T-helper 9 cell (primary cell): ENCODE measurements at places on chromosomes 16 and 17.

GRCh38 chr16:12453832-12454231 is 349.9 kb downstream of the CPPED1 start:
- DNase-seq = no peak

DNA sequence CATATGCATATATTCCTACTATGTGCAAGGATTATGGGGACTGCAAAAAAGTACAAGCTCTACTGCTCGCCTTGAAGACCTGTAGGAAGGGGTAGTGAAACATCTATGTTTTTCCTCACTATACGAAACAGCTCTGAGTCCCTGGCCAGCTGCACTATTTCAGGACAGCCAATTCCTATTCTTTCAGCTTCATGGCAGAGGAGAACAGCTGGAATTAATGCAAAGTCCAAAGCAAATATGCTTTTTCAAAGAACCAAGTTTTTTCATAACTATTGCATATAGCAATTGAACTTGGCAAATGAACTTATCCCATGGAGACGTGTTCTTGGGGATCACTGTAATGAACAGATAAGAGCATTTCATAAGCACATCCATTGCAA is 122.3 kb downstream of the SPACA3 start:
- DNase-seq = no peak

GRCh38 chr17:17768424-17769088 is 68.2 kb downstream of the SREBF1 start:
- DNase-seq = no peak

DNA sequence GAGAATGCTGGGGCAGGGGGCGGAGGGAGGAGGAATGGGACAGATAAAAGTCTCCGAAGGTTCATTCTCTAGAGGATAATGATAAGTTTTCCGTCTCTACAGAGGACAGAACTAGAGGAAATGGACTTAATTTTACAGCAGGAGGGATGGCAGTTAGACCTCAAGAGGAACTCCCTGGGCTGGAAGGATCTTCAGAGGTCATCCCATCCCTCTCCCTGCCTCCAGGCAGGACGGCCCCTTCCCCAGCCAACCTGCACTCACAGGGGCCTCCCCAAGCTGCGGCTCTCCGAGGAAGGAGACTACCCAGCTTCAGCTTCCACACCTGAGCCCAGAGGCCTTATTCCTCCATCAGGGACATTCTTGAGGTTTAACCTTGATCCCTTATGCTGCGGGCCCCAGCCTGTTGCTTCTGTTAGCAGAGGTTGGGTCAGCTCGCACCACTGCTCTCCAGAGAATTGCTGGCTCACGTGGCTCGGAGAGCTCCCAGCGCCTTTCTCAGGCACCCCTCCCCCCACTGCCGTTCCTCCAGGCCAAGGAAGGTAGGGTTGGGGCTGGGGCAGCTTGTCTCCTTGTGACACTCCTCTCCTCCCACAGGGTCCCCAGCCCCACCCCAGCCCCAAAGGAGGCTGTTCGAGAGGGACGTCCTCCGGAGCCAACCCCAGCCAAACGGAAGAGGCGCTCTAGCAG is 8.5 kb downstream of the ELOB start:
- DNase-seq = no peak

GRCh38 chr17:66487981-66488468 is 185.6 kb downstream of the PRKCA start:
- no peak for DNase-seq

DNA sequence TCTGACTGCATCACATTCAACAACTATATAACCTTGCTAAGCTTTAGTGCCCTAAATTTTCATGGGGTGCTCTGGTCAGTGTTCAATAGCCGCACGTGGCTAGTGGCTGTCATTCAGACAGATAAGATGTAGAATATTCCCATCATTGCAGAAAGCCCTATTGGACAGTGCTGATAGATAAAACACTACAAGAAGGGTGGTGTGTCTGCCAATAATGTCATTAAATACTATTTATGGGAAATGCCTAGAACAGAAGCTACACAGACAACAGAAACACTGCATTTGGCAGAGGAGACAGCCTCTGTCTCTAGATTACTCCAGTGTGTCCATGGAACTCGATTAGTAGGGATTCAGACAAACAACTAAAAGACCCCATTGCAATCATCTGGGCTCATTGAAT is 28.4 kb upstream of the PMP22 start:
- DNase-seq = no peak

DNA sequence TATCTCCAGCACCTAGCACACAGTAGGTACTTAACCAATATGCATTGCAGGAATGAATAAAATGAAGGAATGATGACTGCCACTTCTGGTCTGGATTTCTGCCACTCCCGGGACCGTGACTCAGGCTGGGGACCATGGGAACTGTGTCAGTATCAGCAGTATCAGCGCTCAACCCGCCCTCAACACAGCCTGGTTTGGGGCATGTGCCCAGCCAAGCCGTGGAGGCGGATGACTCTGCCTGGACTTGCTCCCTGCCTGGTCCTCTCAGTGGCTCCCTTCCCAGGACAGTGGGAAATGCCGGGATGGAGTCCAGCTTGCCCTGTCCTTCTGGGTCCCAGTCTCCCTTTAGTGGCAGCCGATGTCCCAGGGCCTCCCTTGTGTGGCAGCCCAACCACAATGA is 55.1 kb downstream of the SRCIN1 start:
- DNase-seq = no peak

DNA sequence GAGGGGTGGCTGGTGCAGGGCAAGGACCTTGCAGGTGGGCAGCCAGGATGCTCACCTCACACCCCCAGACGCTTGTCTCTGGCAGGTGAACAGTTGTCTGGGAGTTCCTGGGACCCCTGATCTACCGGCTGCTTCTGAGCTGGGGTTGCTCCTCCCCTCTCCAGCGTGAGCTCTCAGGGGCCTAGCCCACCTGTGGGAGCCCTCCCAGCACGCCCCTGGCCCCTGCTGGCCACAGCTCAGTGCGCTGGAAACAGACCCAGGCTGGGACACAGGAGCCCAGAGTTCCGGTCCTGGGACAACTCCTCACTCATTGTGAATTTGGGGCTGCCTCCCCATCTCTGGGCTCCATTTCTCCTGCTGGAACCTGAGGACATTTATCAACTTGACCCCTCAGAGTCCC is 30.3 kb downstream of the ARHGAP23 start:
- no peak for DNase-seq

GRCh38 chr16:31141489-31142108 is 6.1 kb upstream of the PRSS8 start:
- DNase-seq = no peak

DNA sequence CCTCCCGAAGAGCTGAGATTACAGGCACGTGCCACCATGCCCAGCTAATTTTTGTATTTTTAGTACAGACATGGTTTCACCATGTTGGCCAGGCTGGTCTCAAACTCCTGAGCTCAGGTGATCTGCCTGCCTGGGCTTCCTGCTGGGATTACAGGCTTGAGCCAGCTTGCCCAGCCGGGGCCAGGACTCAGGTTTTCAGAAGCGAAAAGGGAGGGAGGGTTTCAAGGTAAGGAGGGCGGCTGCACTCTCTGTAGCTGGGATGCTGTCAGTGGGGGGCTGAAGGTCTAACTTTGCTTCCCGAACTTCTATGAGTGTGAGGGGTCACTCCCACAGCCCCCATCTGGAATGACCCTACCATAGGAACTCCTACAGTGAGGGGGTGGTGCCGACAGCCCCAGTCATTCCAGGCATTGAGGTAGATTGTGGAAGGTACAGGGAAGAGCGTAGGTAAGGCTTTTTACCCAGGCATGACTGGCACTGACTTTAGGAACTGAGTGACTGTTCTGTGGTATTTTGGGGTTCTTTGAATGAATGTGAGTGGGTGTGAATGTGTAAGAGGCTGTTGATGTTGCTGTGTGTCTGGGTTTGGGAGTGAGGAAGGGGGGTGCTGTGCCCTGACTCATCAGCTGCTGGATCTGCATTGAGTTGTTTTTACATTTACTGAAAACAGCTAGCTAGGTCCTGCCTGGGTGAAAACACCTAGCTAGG is 3.8 kb upstream of the C1QL1 start:
- DNase-seq = no peak

DNA sequence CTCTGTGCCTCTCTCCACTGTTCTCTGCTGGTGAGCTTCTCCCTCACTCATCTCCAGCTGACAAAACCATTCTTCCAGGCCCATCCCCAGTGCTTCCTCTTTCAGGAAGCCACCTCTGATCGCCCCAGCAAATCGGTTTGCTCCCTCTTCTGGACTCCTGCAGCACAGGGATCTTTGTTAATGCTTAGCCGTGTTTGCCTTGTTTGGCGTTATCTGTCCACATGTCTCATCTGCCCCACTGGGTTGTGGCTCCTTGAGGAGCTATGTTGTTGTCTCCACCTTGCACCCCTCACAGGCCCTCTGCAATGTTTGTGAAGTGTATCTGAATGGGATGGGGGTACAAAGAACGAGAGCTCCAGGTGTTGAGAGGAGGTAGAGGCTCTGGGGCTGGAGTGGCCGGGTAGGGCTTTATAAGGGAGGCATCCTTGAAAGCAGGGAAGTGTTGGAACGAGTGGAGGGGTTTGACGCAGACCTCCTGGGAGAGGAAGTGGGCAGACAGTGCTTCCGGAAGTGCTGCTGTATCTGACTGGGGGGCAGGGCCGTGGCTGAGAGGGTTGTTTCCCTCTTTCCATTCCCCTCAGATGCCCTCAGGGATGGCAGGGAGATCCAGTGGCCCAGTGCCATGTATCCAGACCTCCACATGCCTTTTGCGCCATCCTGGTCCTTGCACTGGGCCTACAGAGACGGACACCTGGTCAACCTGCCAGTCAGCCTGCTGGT is 27.8 kb downstream of the CASKIN2 start:
- DNase-seq = peak; percentile 17

GRCh38 chr16:25060920-25061319 is 45.8 kb upstream of the ARHGAP17 start:
- DNase-seq = no peak

GRCh38 chr17:27549251-27549893 is 81.6 kb upstream of the LGALS9 start:
- DNase-seq = no peak

DNA sequence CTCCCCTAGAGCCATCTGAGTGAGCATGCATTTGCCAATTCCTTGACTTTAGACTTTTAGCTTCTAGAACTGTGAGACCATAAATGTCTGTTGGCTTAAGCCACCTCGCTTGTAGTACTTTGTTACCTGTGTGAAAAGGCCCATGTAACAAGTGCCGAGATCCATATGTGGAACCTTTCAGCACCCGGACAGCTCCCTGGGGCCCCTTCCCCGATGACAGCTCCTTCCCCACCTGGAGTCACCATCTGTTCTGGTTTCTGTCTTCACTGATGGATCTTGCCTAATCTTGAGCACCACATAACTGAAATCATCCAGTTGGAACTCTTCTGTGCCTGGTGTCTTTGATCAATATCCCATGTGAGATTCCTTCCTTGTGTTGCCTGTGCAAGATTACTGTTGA is 78.9 kb upstream of the EEF2KMT start:
- no peak for DNase-seq

- peak; percentile 12 for DNase-seq
Measured at GRCh38 chr16:84652566-84652965, 4.3 kb downstream of the KLHL36 start.

- DNase-seq = no peak
Measured at GRCh38 chr16:281660-282255, 1.2 kb upstream of the PDIA2 start.

DNA sequence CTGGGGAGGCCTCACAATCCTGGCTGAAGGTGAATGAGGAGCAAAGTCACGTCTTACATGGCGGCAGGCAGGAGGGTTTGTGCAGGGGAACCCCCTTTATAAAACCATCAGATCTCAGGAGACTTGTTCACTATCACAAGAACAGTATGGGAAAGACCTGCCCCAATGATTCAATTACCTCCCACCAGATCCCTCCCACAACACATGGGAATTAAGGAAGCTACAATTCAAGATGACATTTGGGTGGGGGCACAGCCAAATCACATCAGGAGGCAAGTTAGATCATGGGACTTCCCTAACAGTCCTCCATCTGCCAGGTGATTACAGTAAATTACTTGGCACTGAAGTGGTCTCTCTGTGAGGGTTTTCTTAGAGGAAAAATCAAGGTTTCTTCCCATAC is 5.3 kb downstream of the TMEM114 start:
- no peak for DNase-seq

- no peak for DNase-seq
Measured at GRCh38 chr16:84527532-84528269, 23.2 kb upstream of the MEAK7 start.

- DNase-seq = no peak
Measured at GRCh38 chr16:86403541-86404163, 106.7 kb upstream of the FOXF1 start.

DNA sequence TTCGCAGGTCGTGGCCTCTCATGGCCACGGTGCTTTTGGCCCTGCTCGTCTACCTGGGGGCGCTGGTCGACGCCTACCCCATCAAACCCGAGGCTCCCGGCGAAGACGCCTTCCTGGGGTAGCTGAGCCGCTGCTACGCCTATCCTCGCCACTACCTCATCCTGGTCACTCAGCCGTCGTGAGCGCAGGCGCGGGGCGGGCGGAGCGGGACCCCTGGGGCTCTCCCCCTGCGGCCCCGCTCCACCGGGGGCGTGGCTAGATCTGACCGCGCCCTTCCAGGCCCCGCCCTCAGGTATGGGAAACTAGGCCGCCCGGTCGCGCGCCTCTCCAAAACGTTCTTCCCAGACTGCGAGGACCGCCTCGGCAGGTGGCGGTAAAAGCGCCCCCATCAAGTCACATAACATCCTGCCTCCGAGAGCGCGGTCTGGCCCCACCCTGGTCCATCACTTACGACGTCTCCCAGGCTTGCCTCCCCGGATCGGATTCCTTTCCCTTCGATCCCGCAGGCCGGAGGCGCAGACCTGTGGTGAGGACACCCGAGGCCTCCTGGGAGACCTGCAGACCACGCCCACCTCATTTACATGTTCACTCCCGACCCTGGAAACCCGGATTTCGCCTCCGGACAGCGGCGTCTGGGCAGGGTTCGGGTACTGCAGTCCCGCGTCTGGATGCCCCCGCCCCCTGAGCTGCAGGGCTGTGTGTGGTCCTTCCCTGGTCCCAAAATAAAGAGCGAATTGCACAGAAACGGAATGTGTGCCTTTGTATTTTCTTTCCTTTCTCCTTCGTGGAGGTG is 91.5 kb upstream of the TMEM97 start:
- DNase-seq = no peak

- no peak for DNase-seq
Measured at GRCh38 chr16:89484923-89485679, 5.3 kb downstream of the ANKRD11 start.

GRCh38 chr17:14197586-14197985 is 39.1 kb downstream of the CDRT15 start:
- DNase-seq = peak; percentile 22

DNA sequence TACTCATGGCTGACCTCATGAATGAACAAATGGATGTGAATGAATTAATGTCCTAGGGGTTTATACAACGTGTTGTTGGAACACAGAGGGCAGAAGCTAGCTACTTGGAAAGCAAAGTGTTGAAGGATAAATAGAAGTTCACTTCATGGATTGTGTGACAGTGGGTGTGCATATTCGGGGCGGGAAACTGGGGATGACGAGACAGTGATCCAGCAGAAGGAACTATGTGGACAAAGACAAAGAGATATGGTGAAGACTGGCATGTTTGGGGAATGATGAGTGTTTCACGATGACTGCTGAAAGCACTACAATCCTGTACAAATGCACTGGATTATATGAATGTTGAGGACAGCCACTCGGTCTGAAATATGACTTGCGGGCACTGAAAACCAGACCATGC is 250.5 kb upstream of the C16orf82 start:
- DNase-seq = no peak

- DNase-seq = peak; percentile 65
Measured at GRCh38 chr17:81519284-81520020, 6.9 kb upstream of the ACTG1 start.

- DNase-seq = no peak
Measured at GRCh38 chr17:4476511-4477070, 22.1 kb upstream of the SPNS2 start.
